Activated CD8-positive, alpha-beta T cell treated with anti-CD3 and anti-CD28 coated beads for 36 hours (primary cell): ENCODE measurements at places on chromosomes 12 and 14.

- H3K4me3 ChIP-seq = no peak overlapping the region
- H3K36me3 ChIP-seq = peaks cover 22% of the 10 kb centered on the region
- no peak for DNase-seq
These were observed 8.8 kb downstream of the IKBIP start for GRCh38 chr12:98635657-98636323.

DNA sequence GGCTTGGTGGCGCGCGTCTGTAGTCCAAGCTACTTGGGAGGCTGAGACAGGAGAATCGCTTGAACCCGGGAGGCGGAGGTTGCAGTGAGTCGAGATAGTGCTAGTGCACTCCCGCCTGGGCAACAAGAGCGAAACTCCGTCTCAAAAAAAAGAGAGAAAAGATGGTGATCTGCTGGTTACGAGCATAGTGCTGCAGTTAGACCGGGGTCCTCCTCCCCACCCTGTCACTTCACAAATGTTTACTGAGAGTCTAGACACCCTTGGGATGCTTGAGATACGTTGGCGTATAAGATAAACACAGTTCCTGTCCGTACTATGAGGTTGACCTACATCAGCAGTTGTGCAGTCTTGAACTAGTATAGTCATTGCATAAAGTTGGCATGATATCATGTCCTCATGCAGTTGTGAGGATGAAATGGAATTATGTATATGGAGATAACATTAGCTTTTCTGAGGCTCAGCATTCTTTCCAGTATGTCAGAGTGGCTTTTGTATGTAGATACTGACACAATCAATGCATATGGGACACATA is 787 bp downstream of the ACAD10 start:
- peaks cover 17% of the 10 kb centered on the region for H3K36me3 ChIP-seq
- no peak for DNase-seq

DNA sequence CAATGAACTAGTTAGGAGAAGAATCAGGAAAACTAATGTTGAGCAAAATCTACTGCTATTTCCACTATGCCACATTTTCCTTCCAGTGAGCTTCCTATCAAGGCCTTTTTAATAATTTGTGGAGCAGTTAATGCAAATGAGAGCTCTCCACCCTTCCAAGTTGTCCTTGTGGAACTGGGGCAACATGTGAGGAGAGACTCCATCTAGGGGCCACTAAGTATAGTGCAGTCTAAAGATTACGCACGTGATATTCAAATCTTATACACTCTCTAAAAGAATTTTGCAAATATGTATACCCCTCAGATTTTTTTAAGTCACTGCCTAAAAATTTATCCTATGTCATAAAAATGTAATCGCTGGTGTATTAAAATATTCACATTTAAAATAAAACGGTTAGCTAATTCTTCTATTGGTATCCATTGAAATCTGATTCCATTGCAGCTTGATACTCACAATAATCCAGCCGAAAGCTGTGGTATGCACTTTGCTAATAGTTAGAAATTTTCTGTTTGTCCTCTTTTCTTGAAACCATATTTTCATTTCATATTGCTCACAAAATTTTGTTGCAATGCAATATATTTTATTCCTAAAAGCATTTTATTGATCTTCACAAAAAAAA is 100.1 kb downstream of the PAH start:
- no peak for DNase-seq
- H3K27ac ChIP-seq = no peak overlapping the region
- no peak overlapping the region for H3K4me3 ChIP-seq
- peaks cover 9% of the 10 kb centered on the region for H3K27me3 ChIP-seq
- H3K4me1 ChIP-seq = no peaks in the 10 kb centered on the region

DNA sequence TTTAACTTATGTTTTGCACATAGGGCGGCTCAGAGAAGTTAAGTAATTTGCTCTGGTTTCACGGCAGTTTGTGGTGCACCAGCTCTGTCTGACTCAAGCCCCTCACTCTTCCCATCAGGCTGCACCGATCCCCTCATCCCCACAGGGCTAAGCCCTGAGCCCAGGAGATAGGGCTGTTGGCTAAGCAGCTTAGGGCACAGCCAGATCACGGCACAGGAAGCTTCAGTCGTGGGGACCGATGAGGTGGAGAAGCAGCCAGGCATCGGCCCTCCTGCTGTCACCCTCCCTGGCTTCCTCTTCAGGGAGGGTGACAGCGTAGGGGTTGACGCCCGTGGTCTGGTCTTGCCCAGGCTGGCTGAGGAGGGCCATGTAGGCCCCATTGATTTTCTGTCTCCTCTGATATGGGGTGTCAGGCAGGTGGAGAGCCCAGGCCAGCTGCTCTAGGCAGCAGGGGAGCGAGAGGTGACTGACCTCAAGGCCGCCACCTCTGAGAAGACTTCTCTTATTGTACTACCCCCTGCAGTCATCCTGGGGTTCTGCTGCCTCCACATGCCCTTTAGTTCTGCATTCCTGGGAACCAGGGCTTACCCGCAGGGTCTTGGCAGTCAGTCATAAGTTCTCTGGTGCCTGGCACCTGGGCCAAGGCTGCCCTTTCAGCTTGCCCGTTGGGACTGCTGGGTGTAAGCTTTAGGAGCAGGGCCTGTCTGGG is 166.4 kb downstream of the TSPAN9 start:
- no peak overlapping the region for H3K27ac ChIP-seq
- no peaks in the 10 kb centered on the region for H3K4me1 ChIP-seq
- H3K36me3 ChIP-seq = no peaks in the 10 kb centered on the region

DNA sequence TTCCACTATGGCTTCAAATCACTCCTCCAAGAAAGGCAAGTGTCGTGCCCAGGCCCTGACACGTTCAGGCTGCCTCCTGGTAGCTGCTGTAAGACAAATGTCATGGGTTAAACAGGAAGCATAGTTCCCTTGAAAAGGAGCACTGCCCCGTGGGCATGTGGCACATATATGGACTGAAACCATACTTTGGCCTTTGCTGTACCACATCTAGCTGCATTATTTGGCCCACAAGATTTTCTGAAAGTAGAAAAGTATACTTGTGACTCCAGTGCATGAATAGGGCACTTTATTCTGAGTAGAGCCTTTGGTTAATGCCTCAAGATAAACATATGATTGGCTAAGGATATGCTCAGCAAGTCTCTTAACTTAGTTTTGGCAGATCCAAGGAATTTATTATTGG is 218.7 kb upstream of the EGLN3 start:
- no peak overlapping the region for H3K27ac ChIP-seq
- no peaks in the 10 kb centered on the region for H3K4me1 ChIP-seq
- DNase-seq = no peak
- H3K36me3 ChIP-seq = no peaks in the 10 kb centered on the region
- peaks cover 5% of the 10 kb centered on the region for H3K27me3 ChIP-seq
